ENCODE measurements at places on chromosomes 12 and 14. TPM values are rescaled to one million over a fixed set of nuclear protein-coding genes. Genes with fewer than 3 reads are reported as not detected.

KRT82 gene
- polyA plus RNA-seq, result not detected

ART4 gene
- 0.32 TPM for polyA plus RNA-seq

TEDC1 gene
- polyA plus RNA-seq, result 6.3 TPM

REM2 gene
- 1.5 TPM for polyA plus RNA-seq

NOS1 gene
- polyA plus RNA-seq, result 0.71 TPM

DBX2 gene
- polyA plus RNA-seq, result 0.08 TPM

LRP1-AS gene
- not detected for polyA plus RNA-seq

SLC22A17 gene
- 50.0 TPM for polyA plus RNA-seq

APAF1 gene
- 31.8 TPM for polyA plus RNA-seq

SDSL gene
- 12.0 TPM for polyA plus RNA-seq

ACACB gene
- polyA plus RNA-seq, result 17.3 TPM

SLC5A8 gene
- 34.0 TPM for polyA plus RNA-seq

AKAP5 gene
- polyA plus RNA-seq, result 7.2 TPM

ZDHHC22 gene
- 0.35 TPM for polyA plus RNA-seq

GUCY2C gene
- 0.57 TPM for polyA plus RNA-seq

PLEKHG7 gene
- polyA plus RNA-seq, result 0.64 TPM

DDX23 gene
- polyA plus RNA-seq, result 106 TPM

GLIPR1 gene
- 12.3 TPM for polyA plus RNA-seq

Measured in right renal cortex interstitium (tissue), 3 donors.